ENCODE measurements at places on chromosomes 2 and 18. TPM values are rescaled to one million over a fixed set of nuclear protein-coding genes. Genes with fewer than 3 reads are reported as not detected.

Gene HOXD12
- not detected for total RNA-seq

Gene WNT6
- total RNA-seq, result 0.08 TPM

Gene REEP1
- total RNA-seq, result 0.68 TPM

Gene CLEC4F
- not detected for total RNA-seq

Gene CYS1
- 1.2 TPM for total RNA-seq

Gene HPCAL1
- total RNA-seq, result 205 TPM

Gene C2orf76
- total RNA-seq, result 10.8 TPM

Gene MPV17
- total RNA-seq, result 69.5 TPM

Gene SAG
- not detected for total RNA-seq

Gene ARL6IP6
- total RNA-seq, result 22.3 TPM

Gene MAL
- total RNA-seq, result not detected

Gene FAM237A
- total RNA-seq, result not detected

Gene FZD7
- 7.3 TPM for total RNA-seq

Data from A549 treated with ZK216348 at 1 μM for 4 hours (cell line).